NCI-H2107 (cell line): ENCODE measurements at places on chromosomes 4 and X.

DNA sequence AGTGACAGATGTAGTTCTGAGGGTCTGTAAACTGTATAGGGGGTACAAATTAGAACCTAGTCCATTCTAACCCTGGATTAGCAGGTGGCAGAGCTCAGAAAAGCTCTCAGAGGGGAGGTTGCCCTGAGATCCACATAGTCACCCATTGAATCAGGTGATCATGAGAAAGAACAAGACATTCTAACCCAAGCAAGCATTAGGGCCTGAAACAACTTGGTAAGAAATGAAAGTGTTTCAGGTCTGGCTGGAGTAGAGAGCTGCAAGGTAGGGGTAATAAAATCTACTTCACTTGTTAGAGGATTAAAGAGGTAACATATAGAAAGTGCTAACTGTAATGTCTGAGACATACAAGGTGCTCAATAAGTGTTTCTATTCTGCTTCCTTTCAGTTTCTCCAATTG is 8.8 kb upstream of the BMP2K start:
- no peak for DNase-seq

- DNase-seq, result no peak
Observed at GRCh38 chrX:154967603-154968002, 54.9 kb downstream of the F8 start.

DNA sequence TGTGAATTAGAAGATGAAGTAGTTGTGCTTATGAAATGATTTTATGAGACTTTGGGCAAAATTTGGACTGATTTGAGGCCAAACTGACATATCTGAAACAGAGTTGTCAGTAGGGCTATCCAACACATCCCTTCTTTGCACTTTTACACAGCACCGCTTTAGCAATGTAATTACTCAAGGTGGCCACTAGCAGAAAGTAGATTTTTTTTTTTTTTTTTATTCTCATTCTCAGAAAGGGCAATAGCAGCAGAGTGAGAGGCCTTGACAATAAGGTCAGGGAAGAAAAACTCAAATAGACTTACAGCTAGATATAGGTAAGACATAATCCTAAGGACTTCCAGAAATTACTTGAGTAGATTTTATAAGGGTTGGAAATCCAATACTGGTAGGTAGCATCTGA is 414.3 kb downstream of the NAP1L3 start:
- DNase-seq, result no peak

- DNase-seq, result no peak
Observed at GRCh38 chr4:36509845-36510244, 228.4 kb downstream of the DTHD1 start.

DNA sequence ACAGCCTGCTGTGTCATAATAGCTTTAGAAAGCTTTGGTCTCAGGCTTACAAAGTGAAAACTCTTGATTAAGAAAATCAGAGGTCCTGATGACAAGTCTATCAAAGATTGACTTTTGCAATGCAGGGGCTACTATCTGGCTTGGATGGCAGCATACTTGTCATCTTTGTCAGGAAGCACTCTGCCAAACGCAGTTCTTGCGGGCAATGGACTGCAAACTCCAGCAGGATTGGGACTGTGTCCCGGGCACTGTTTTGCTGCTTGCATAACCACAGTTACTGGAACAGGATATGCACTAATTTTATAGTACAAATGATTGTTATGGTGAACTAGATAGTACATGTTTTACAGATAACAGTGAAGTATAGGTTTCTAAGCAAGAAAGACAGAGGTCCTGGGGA is 185.6 kb downstream of the IQCM start:
- no peak for DNase-seq

GRCh38 chr4:101417046-101417445 is 69.7 kb upstream of the PPP3CA start:
- DNase-seq, result no peak

DNA sequence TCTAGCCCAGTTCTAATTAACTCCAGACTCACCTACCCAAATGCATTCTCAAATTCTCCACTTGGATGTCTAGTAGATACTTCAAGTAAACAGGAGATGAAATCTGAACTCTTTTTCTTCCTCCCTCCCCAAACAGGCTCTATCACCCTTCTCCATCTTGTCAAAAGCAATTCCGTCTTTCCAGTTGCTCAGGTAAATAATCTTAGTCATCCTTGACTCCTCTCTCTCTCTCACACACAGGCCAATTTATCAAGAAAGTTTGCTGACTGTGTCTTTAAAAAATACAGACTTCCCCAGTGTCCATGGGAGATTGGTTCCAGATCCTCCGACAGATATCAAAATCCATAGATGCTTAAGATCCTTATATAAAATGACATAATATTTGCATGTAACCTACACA is 12.9 kb downstream of the TXK start:
- DNase-seq, result no peak

DNA sequence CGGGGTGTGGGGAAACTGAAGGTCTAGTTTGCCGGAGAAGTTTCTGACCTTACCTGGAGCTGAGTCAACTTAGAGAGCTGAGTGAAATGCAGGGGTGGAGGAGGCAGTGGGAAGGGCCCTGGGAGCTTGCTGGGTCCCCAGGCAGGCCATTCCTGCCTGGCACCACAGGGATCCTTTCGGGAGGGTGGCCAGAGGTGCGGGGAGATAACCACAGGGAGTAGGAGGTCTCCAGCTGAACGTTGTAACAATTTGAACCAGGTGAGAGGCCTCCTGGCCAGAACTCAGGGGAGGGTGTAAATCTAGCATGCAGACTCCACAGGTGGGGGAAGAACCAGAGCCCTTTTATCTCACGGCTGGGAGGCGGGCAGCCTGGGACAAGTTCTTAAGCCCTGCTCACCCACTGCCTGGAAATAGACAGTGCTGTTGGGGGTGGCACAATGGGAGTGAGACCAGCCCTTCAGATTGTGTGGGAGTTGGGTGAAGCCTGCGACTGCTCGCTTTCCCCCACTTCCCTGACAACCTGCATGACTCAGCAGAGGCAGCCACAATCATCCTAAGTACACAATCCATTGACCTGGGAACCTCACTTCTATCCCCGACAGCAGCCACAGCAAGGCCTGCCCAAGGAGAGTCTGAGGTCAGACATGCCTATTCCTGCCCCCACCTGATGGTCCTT is 247.4 kb downstream of the ADGRA3 start:
- no peak for DNase-seq

DNA sequence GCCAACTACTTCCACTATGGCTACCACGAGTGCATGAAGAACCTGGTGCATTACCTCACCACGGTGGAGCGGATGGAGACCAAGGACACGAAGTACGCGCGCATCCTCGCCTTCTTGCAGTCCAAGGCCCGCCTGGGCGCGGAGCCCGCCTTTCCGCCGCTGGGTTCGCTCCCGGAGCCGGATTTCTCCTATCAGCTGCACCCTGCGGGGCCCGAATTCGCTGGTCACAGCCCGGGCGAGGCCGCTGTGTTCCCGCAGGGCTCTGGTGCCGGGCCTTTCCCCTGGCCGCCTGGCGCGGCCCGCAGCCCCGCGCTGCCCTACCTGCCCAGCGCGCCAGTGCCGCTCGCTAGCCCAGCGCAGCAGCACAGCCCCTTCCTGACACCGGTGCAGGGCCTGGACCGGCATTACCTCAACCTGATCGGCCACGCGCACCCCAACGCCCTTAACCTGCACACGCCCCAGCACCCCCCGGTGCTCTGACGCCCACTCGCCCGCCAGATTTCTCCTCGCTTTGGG is 2.1 kb downstream of the HELT start:
- no peak for DNase-seq

DNA sequence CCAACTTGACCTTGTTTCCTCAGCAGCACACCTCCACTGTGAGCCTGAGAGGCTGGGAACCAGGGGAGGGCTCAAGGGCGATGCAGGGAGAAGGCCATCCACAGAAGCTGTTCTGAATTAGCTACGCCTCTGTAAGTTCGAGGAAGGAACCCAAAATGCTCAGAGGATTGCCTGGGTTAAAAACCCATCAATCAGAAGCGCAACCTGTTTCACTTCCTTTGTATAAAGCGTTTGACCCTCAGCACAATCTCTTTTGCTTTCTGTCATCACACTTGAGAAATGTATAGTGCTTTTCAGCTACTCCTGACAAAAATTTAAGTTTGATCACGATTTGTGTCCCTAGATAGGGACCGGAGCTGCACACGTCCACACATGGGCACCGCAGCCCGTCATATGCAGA is 48.0 kb upstream of the MAP3K15 start:
- no peak for DNase-seq

DNA sequence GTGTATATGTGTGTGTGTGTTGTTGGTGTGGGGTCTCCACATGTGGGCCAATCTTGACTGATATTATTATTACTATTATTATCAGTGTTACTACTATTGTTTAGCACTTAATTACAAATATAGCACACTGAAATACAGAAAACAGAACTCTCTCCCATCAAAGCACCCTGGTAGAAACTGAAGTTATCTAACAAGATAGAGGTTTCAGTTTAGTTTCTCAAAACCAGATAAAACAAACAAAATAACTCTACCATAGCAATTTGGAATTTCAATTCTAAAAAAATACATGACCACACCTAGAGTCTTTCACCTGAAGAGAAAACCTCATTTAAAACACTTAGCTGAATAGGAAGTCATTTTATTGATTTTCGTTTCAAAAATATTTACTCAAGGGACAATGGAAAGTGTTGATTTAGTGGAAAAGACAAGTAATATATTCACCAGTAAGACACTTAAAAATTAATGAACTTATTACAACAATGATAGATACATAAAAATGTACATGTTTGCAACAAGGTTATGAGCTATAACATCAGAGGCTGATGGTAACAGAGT is 252.3 kb downstream of the PDHA2 start:
- no peak for DNase-seq

DNA sequence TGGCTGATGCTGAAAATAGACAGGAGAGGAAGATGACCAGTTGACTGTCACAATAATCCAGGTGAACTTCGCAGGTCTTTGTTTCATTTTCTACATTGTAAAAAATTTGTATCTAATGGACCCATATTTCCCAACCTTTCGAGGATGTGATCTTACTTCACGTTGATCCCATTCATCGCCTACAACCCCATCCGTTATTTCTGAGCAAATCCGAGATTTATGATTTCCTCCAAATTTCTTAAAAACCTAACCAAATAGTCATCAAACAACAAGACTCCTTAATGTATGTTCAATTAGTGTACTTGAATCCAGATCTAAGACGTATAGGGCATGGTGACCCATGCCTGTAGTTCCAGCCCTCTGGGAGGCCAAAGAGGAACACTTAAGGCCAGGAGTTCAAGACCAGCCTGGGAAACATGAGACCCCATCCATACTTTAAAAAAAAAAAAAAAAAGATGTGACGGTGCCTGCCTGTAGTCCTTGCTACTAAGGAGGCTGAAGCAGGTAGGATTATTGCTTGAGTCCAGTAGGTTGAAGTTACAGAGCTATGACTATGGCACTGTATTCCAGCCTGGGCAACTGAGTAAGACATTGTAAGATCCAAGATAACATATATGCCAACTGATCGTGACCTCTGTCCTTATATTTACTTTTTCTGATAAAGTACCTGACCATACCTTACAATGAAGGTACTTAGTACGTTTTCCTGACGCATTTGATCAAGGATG is 5.7 kb downstream of the RPL9 start:
- no peak for DNase-seq

DNA sequence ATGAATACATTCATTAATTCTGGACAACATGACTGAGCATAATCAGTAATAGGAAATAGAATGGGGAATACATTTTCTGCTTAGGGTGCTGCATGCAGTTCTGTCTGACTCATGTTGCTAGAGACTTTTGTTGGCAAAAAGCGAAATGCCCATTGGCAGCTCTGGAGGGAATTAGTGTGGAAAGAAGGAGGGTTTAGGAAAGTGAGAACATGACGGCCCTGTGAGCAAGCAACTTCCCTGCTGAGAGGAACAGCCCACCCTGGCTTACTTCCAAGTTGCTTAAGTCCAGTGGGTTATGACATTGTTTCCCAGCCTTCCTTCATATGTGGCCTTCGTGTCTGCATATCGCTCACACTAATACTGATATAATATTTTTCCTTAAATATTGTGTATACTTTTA is 13.8 kb downstream of the MAD2L1 start:
- no peak for DNase-seq

GRCh38 chrX:132488180-132488705 is 595 bp downstream of the MBNL3 start:
- DNase-seq, result no peak

DNA sequence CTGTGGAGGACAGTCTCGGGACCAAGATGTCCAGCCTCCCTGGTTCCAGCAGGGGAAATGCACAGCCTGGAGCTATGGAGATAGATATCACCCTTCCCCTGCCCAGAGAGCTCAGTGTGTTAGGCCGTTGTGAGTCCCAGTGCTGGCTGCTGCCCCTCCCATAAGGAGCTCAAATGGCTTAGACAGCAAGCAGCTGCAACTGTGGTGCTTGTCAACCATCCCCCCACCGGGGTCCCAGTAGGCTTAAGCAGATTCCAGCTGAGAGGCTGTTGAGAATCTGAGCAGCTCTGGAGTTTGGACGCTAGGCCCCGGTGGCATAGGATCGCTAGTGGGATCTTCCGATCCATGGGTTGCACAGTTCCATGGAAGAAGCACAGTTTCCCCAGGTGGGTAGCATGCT is 181.8 kb upstream of the POF1B start:
- DNase-seq, result no peak

GRCh38 chrX:10090319-10090718 is 66.5 kb upstream of the CLCN4 start:
- DNase-seq, result no peak

- no peak for DNase-seq
Observed at GRCh38 chr4:8820178-8821102, 51.2 kb downstream of the HMX1 start.

- no peak for DNase-seq
Observed at GRCh38 chrX:129077424-129078170, 445.7 kb downstream of the SMARCA1 start.

- no peak for DNase-seq
Observed at GRCh38 chr4:85681921-85682320, 207.0 kb downstream of the ARHGAP24 start.

DNA sequence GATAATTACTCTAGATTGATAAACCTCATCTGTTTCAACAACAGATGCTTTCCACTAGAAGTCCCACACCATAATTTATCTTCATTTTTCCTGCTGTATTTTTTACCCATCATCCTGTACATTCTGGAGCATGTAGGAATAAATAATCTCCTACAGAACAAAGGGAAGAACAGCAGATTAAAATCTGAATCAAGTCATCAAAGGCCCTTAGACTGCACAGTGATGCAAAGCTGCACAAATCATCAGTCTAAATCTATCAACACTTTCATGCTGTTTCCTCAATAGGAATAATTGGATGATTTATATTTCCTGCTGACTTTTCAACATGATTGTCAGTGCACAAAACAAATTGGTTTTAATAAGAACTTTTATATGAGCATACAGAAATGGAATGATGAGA is 1143.9 kb downstream of the STIM2 start:
- DNase-seq, result no peak

GRCh38 chr4:151143162-151143561 is 43.7 kb downstream of the RPS3A start:
- no peak for DNase-seq

GRCh38 chr4:144820728-144821085 is 174.8 kb downstream of the HHIP start:
- DNase-seq, result no peak

DNA sequence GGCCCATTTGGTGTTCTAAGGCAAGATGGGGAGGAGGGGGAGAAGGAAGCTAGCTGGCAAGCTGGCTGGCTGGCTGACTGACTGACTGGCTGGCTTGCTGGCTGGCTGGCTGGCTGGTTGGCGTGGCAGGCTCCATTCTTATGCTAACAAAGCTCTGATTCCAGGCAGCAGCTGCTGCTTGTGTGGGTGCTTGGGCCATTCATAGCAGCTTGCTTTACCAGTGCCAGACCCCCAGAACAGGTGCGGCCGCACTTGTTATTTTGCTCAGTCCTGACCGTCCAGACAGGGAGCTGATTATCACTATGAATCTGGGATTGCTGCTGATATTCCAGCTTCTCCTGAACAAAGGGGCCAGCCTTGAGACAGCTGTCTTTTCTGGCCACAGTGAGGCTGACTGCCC is 131.2 kb upstream of the PAK3 start:
- no peak for DNase-seq
